Stimulated activated CD4-positive, alpha-beta T cell treated with anti-CD3 and anti-CD28 coated beads, Interleukin-1b, Interleukin-23, amount 100 ng/mL, for 1 hour (primary cell): ENCODE measurements at places on chromosomes 12 and 14.

DNA sequence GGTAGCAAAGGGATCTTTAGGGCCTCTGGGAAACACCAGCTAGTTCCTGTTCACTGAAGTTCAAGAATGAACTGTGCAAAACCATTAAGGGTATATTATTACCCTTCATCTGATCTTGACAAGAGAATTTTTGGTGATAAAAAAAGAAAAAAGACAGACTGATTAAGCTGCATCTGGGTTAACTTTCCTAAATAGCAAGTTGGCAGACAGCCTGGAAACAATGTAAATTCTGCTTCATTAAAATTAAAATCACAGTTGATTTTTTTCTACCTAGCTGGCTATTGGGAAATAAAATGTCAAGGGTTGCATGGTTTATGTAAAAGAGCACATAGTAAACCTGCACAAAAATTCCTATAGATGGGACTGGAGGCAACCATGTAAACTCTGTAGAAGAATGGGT, 126.6 kb upstream of the PRKD1 start:
- no peak for DNase-seq

GRCh38 chr14:73721101-73721821, 7.1 kb upstream of the PNMA1 start:
- no peak for DNase-seq

GRCh38 chr14:20350282-20350681, 6.8 kb downstream of the PARP2 start:
- no peak for DNase-seq

- peak; percentile 91 for DNase-seq
Measured at GRCh38 chr14:102316743-102317563, 2.6 kb upstream of the ZNF839 start.

- no peak for DNase-seq
Measured at GRCh38 chr12:130992448-130992847, 38.7 kb downstream of the ADGRD1 start.

- no peak for DNase-seq
Measured at GRCh38 chr12:10558789-10559188, 53.1 kb downstream of the EIF2S3B start.

GRCh38 chr12:104471336-104471735, 14.6 kb downstream of the CHST11 start:
- no peak for DNase-seq

- no peak for DNase-seq
Measured at GRCh38 chr14:34650786-34651584, 21.0 kb upstream of the SNX6 start.
